ENCODE measurements at places on chromosomes 1 and 21.

- DNase-seq, result no peak
Measured at GRCh38 chr1:112717263-112717873, 2.2 kb upstream of the PPM1J start.

DNA sequence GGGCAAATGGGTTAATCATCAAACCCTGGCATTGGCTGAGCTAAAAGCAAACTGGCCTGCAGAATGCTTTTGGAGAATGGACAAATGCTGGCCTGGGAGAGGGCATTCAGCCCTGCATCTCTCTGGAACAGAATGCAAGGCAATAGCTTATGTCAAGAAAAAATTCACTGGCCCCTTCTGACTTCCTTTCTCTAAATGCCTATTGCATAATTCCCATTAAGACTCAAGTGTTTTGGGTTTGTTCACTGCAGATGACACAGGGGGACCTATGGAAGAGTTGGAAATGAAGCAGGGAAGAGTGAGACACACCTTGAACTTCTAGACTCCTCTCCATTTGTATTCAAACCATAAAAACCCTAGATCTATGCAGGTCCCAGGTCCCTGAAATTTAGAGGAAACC lies 15.9 kb downstream of the PEA15 start:
- DNase-seq, result no peak

- DNase-seq, result no peak
Measured at GRCh38 chr1:5525597-5526384, 466.4 kb downstream of the NPHP4 start.

DNA sequence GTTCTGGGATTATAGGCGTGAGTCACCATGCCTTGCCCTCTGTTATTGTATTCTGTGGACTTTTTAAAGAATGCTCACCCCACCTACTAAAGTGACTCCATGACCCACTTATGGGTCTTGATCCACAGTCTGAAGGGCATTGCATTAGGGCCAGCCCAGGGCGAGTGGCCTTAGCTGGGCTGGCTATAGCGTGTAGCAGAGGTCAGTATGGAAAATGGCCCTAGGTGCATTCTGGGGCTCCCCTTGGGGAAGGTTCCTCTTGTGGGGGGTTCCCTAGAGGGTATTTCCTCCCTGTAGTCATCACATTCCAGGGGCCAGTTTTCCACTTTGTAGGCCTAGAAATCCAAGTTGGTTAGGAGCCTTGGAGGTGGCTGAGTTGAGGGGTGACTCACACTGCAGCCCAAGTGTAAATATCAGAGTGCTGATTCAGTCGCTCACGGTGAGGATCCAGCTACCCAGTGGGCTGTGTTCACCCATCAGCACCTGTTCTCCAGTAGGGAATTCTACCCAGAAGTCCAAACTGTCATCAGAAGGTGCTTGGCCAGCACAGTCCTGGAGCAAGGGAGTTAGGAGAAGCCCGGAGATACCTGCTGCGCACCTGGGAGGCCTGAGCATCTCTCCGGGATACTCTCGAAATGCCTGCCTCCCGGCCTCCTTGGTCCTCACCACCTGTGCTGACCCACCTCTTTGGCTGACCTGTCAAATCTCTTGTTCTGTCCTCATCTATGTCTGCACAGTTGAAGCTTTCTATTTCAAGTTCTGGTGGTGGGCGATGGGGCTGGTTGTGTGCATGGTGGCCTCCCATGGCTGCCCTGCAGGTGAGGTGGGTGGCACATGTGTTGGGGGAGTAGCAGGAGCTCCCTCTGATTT lies 52.2 kb downstream of the NENF start:
- no peak for DNase-seq

GRCh38 chr1:213231795-213232231 lies 180.8 kb downstream of the RPS6KC1 start:
- DNase-seq, result no peak

Measured in KG1 (cell line).